Breast epithelium (tissue), 4 donors: ENCODE measurements at places on chromosomes 12 and 14. TPM values are rescaled to one million over a fixed set of nuclear protein-coding genes. Genes with fewer than 3 reads are reported as not detected.

CCNB1IP1 gene
- total RNA-seq = 65.8 TPM

DNA sequence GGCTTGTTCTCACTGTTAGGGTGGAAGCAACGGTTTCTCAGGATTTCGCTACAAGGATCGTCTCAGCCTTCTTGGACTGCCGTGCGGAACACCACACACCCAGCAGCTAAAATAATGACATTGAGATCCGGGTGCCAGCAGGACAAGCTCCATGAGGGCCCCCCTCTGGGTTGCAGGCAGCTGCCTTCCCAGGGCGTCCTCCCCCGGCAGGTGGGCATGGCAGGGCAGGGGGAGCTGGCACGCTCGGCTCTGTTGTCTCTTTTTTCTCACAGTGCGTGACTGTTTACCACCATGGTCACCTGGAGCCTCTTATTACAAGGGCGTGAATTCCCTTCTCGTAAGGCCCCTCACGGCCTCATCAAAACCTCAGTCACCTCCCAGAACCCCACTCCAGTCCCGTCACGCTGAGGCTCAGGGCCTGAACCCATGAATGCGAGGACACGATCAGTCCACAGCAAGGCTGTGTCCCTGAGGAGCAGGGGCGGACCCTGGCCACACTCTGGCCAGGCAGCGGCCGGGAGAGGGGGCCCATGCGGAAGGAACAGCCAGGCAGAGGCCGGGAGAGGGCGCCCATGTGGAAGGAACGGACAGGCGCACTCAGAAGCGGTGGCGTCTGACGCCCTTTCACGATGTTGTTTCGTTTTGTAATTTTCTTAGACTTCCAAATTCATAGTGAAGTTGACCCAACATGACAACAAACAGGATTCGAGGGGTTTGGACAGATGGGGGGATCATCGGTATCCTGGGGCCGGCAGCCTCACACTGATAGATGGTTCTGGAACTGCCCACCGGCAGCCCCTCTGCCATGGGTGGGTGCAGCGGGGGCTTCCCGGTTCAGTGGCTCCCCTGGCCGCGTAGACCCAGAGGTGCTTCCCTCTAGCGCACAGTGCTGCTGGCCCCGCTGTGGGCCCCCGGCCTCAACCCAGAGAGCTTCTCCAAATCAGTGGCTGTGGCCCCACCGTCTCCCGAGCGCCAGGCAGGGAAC is 10.0 kb downstream of the LRCOL1 start:
- H3K27me3 ChIP-seq = peaks cover 32% of the 10 kb centered on the region
- H3K4me3 ChIP-seq = peak overlapping the region; percentile 76
- no peaks in the 10 kb centered on the region for H3K36me3 ChIP-seq
- peaks cover 7% of the 10 kb centered on the region for H3K4me1 ChIP-seq
- peak; percentile 51 for DNase-seq

DNA sequence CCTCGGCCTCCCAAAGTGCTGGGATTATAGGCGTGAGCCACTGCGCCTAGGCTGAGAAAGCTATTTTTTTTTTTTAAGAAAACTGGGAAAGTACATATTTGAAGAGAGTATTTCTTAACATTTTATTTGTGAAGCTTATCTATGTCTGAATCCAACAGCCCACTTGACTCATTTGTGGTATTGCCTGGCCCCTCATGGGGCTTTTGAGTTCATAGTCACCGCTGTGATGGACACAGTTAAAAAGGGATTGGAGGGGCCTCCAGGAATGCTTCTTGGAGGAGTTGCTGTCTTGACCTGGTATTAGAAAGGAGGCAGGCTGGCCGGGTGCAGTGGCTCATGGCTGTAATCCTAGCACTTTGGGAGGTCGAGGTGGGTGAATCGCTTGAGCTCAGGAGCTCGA is 26.5 kb downstream of the BCL7A start:
- no peak overlapping the region for H3K27ac ChIP-seq
- H3K27me3 ChIP-seq = no peaks in the 10 kb centered on the region
- DNase-seq = no peak
- H3K4me1 ChIP-seq = no peaks in the 10 kb centered on the region

GRCh38 chr12:63387771-63388170 is 236.8 kb upstream of the AVPR1A start:
- no peaks in the 10 kb centered on the region for H3K4me1 ChIP-seq
- no peak overlapping the region for H3K27ac ChIP-seq
- H3K36me3 ChIP-seq = no peaks in the 10 kb centered on the region
- no peak overlapping the region for H3K4me3 ChIP-seq
- no peak for DNase-seq

MAP1LC3B2 gene
- 0.98 TPM for total RNA-seq

- no peaks in the 10 kb centered on the region for H3K27me3 ChIP-seq
- H3K27ac ChIP-seq = peak overlapping the region; percentile 11
- H3K36me3 ChIP-seq = no peaks in the 10 kb centered on the region
- H3K4me3 ChIP-seq = peak overlapping the region; percentile 48
- no peak for DNase-seq
Measured at GRCh38 chr12:49698619-49699545, 8.3 kb downstream of the FMNL3 start.

DNA sequence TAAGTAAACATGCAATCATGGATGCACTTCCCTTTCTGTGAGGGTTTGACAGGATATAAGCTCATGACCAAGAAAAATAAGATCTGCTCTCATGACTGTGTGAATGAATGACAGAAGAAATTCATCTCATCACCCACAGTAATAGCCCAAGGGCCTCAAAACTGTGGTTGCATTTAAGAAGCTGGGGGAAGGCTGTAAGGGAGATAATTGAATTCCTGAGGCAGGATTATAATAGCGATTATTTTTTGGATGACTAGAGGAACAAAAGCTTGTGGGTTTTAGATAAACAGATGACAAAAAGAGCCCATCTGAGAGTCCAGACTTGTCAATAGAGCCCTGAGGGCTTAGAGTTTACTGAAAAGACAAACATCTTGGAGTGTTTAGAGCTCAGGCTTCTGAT is 161.2 kb downstream of the NTF3 start:
- H3K36me3 ChIP-seq = no peaks in the 10 kb centered on the region
- no peak for DNase-seq
- H3K4me1 ChIP-seq = no peaks in the 10 kb centered on the region
- no peaks in the 10 kb centered on the region for H3K27me3 ChIP-seq
- H3K27ac ChIP-seq = no peak overlapping the region

DNA sequence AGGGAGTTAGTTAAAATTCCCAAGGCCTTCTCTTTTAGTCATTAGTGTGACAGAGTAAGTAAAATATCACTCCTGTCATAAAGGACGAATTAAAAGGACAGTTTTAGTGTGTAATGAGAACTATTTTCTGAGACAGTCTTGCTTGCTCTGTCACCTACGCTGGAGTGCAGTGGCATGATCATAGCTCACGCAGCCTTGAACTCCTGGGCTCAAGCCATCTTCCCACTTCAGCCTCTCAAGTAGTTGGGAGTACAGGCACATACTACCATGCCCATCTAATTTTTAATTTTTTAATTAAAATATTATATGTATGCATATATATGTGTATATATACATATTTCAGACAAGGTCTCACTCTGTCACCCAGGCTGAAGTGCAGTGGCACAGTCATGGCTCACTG is 17.2 kb downstream of the KLC1 start:
- H3K27me3 ChIP-seq = no peaks in the 10 kb centered on the region
- H3K27ac ChIP-seq = no peak overlapping the region
- no peak for DNase-seq
- H3K4me3 ChIP-seq = no peak overlapping the region

DNA sequence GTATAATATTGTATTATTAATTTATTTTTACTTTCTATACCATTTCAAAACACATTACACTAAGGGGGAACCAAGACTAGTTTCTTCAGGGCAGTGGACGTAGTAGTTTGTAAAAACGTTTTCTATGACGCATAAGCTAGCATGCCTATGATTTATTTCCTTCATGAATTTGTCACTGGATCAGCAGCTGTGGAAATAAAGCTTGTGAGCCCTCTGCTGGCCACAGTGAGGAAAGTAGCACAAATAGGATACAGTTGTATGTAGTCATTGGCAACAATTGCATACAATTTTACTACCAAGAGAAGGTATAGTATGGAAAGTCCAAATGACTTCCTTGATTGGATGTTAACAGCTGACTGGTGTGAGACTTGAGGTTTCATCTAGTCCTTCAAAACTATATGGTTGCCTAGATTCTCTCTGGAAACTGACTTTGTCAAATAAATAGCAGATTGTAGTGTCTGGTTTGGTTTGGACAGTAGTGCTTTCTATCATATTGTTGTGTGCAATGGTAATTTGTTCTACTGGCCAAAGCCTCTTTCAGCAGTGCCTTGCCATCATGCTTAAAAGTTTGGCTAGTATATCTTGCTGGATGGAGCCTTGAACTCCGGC is 24.3 kb upstream of the PLEKHD1 start:
- H3K4me1 ChIP-seq = no peaks in the 10 kb centered on the region
- peak; percentile 59 for DNase-seq
- no peaks in the 10 kb centered on the region for H3K27me3 ChIP-seq
- H3K36me3 ChIP-seq = peaks cover 9% of the 10 kb centered on the region

LRRC43 gene
- 0.66 TPM for total RNA-seq

- DNase-seq = no peak
- H3K36me3 ChIP-seq = no peaks in the 10 kb centered on the region
- no peak overlapping the region for H3K4me3 ChIP-seq
- no peak overlapping the region for H3K27ac ChIP-seq
- H3K4me1 ChIP-seq = no peaks in the 10 kb centered on the region
- no peaks in the 10 kb centered on the region for H3K27me3 ChIP-seq
Measured at GRCh38 chr12:52226446-52226845, 6.6 kb upstream of the KRT7 start.
